ENCODE measurements at places on chromosomes 7 and 10.
A peak's percentile ranks its signal among the peaks of the same experiment; 100 is the strongest.

- DNase-seq: peak; percentile 97
Measured at GRCh38 chr7:50446542-50446960, 3.6 kb downstream of the FIGNL1 start.

- no peak for DNase-seq
Measured at GRCh38 chr7:19062216-19062615, 55.2 kb downstream of the TWIST1 start.

DNA sequence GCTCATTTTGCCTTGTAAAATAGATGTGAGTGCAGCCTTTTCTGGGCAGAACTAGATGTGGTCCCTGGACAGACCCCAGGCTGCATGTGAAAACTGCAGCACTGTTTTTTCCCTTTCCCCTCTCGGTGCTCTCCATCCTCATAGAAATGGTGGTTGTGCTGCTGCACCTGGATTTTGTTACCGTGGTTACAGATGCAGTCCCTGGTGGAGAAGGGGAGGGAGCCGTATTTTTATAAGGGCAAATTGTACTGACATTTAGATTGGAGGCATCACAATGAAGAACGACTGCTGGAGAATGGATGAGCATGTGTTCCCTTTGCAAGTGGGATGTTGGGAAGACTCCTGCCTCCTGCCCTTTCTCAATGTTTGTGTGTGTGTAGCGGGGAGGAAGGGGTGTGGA is 469.9 kb downstream of the CCSER2 start:
- DNase-seq: no peak

- no peak for DNase-seq
Measured at GRCh38 chr7:102096012-102096332, 190.7 kb upstream of the SH2B2 start.

DNA sequence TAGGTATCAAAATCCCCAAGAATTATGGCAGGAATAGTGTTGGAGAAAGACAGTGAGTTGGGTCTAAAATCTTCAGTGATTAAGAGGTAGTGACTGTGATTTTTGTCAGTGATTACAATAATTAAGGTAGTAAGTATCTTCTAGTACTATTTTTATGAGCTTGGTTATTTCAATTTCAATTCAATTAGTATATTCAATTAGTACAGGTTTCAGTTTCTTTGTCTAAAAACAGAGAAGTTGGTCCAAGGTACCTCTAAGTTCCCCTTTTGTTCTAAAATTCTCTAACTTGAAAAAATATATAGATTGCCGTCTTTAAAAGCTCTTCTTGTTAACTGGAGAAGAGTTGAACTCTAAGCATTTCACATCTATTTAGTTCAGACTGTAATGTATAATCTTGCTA is 82.9 kb downstream of the OTUD1 start:
- DNase-seq: no peak

- no peak for DNase-seq
Measured at GRCh38 chr7:36276428-36277248, 113.0 kb upstream of the ANLN start.

DNA sequence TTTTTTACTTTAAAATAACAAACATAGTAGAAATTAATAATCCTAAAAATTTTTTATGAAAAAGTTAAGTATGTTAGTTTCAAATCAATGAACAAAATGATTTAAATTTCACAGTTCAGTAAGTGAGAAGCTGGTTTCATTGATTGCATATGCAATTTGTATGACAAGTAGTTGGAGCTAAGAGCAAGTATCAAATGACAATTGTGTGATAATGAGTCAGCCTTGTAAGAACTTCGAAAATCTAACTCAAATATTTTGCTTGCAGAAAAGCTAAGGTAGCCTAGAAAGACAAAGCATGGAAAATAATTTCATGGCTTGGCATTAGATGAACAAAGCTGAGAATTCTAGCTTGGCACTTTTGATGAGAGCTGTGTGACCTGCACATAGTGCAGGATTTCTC is 111.5 kb downstream of the HDAC9 start:
- DNase-seq: no peak

DNA sequence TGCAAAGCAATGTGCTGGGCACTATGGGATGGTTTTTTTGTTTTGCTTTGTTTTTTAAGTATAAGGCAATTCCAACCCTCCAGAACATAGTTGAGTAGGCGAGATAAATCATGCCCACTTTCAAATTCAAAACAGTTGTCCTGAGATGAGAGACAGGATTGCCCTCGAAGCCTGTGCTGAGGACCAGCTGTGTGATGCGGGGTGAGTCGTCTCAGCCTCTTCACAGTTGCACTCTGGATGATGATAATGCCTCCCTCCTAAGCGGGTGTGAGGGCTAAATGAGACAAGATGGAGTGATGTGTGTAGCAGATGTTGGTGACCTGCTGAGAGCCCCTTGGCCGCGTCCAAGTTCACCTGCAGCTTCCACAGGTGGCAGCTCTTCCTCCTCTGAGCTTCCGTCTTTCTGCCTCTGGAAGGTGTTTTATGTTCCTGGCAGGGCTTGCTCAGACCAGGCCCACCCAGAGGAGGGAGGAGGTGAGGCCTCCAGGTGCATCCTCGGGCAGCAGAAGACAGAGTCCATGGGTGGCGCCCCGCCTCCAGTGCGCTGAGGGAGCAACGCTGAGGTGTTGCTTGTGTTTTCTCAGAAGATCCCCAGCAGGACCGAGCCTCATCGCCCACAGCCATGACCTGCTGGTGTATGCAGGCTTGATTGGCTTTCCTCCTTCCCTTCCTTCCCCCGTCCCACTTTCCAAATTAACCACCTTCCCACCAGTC is 30.6 kb downstream of the ECHDC3 start:
- DNase-seq: no peak

DNA sequence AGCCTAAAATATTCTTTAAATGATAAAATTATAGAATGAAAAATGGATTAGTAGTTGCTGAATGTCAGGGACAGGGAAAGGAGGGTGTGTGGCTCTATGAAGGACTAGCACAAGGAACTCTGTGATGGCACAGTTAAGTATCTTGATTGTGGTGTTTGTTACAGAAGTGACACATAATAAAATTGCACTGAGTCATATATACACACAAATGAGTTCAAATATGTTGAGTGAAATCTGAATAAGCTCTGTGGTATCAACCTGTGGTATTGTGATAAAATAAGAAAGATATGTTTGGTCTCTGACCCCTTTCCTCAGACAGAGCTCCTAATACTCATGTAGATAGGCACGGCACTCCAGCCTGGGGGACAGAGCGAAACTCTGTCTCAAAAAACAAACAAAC is 181.5 kb upstream of the TRIM24 start:
- no peak for DNase-seq

DNA sequence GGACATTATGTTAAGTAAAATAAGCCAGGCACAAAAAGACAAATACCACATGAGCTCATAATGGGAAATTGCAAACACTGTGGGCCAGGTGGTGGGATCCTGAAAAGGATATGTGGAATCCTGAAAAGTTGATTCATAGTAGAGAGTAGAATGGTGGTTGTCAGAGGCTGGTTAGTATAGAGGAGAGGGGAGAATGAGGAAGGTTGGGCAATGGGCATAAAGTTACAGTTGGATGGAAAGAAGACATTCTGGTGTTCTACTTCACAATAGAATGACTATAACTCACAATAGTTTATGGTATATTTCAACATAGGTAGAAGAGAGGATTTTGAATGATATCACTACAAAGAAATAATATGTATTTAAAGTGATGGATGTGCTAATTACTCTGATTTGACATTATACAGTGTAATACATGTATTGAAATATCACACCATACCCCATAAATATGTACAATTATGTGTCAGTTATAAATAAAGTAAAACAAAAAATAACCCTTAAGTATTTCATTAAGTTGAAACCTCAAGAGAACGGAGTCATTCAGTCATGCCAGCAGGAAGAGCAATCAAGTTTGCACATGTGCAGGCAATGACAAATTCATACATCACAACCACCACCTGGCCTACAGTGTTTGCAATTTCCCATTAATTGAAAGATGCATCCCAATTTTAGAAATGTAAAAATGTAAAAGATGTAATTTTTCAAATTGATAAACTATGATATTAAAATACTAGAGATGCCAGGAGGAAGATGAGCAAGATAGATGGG is 156.7 kb downstream of the MAGI2 start:
- no peak for DNase-seq

DNA sequence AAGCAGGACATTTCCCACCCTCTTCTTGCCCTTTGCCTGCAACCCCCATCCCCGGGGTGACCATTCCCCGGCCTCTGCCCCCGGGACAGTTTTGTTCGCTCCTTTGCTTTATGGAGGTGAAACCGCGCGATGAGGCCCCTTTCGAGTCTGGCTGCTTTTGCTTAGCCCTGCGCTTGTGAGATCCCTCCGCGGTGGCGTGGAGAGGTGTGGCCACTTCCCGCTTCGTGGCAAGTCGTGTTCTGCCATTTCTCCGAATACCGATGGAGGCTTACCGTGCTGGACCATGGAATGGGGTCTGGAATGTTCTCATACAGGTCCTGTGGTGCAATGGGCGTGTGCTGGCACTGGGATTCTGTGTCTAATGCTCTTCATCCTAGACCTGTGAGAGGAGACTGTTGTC is 106.7 kb downstream of the LHPP start:
- DNase-seq: no peak

DNA sequence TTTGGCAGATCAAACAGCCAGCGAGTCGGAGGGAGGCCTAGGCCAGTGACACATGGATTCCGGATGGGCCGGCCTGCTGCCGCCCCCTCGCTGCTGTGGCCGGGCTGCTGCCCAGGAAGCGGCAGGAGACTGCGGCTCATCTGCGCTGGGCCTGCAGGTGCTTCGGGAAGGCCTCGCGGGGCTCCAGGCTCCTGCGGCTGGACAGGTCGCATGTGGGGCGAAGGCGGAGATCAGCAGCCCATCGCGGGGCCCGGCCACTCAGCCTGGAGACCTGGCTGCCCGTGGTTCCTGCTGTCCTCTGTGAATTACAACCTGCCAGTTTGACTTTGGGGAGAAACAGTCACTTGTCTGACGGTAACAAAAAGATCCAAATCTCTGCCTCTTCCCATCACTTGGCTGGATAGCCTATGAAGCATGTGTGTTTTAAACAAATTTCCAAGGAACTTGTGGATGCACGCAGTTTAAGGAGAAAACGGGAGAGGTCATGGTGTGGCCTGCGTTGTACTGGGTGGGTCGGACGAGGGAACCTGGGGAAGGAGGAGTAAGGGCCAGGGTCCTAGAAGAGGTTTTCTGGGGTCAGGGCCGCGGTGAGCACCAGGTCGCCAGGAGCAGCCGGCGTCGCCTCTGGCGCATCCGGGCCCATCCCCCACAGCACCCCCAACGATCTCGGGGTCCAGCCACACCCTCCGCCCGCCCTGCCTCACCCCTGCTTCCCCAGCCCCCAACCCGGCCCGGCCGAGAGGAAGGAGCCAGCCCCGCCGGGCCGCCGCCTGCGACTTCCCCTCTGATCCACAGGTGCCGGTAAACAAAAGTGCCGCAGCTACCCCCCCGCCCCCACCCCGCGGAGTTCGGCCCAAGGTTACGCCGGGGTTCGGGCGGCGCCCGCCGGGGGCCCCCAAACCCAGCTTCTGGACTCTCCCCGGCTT is 1.6 kb downstream of the SPOCK2 start:
- no peak for DNase-seq

All from epithelial cell of prostate (primary cell).